Calu3 (cell line): ENCODE measurements at places on chromosomes 2 and 18. TPM values are rescaled to one million over a fixed set of nuclear protein-coding genes. Genes with fewer than 3 reads are reported as not detected.

DNA sequence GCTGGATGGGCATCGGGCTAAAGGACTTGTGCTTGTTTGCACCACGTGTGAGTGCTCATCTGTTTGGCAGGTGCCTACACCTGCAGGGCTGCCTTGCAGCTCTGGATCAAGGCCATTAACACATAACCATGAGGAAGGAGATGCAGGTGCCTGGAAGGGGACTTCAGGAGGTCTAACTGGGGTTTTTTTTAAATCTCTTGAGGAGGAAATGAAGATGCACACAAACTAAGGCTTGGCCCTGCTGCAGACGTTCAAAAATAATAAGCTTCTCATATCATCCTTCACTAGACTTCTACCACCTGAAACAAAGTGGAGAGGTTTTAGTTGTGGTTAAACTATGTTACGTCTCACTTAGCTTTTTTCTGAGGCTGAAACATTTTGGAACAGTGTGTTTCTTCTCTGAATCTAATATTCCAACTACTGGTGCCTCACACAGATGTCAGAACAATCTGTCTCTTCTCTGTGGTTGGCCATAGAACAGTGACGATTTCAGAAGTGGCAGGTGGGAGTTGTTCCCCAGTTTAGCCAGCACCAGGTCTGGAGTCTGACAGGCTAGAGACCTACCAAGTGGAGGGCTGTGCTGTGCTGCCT is 36.5 kb downstream of the BCL2L11 start:
- peaks cover 19% of the 10 kb centered on the region for H3K4me1 ChIP-seq
- no peak overlapping the region for H3K27ac ChIP-seq
- no peaks in the 10 kb centered on the region for H3K27me3 ChIP-seq
- DNase-seq = no peak

DNA sequence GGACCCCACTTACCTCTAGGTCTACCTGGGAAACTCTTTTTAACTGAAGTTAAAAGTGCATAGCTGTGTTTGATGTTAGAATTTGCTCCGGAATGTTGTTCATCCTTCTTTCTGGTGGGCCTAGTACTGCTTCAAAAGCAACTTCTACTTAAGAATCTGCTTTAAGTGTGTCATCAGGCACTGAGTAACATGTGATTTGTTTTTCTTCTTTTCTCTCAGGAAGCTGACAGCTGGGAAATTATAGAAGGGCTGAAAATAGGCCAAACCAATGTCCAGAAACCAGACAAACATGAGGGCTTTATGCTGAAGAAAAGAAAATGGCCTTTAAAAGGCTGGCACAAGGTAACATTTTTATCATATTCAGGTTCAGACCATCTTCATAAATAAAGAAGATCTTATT is 122.9 kb downstream of the PRKRA start:
- no peak for DNase-seq
- H3K4me1 ChIP-seq = no peaks in the 10 kb centered on the region

DNA sequence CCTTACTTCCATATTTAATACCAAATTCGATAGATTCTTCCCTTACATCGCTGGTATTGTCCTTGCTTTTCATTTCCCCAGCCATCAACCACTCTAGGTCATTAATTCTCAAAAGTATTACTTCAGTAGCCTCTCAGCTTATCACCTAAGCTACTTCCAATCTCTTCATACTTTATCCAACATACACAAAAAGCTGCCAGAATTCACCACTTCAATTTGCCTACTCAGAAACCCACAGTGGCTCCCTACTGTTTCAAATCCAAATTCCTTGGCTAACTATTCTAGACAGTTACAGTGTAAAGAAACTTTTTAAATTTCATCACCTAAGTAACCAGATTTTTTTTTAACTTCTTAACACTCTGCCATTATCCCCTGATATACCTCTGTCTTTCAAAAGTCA is 4.7 kb downstream of the SLC25A12 start:
- H3K36me3 ChIP-seq = peaks cover 12% of the 10 kb centered on the region
- H3K27me3 ChIP-seq = no peaks in the 10 kb centered on the region
- H3K4me3 ChIP-seq = no peak overlapping the region
- H3K27ac ChIP-seq = no peak overlapping the region

DNA sequence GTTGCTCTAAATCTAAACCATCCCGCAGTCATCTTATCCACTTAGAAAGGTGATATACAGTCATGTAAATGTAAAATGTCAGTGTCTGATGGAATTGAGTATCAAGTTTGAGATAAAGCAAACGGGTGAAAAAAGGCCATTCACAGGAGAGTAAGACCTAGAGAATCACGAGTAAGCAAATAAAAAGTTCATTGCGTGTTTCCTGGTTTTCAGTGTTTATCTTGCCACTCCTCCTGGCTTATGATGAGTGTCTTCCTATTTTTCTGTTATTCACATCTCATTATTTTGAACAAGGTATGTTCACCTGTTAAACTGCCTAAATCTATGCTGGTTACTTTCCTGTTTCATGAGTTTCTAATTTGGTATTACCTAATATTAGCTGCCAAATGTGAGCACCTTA is 68.8 kb downstream of the ITGA4 start:
- no peak for DNase-seq
- H3K4me1 ChIP-seq = no peaks in the 10 kb centered on the region
- H3K4me3 ChIP-seq = no peak overlapping the region
- no peaks in the 10 kb centered on the region for H3K27me3 ChIP-seq
- H3K27ac ChIP-seq = no peak overlapping the region

GRCh38 chr2:97011977-97012569 is 25.7 kb upstream of the FAM178B start:
- no peak overlapping the region for H3K27ac ChIP-seq
- peaks cover 62% of the 10 kb centered on the region for H3K27me3 ChIP-seq
- H3K36me3 ChIP-seq = no peaks in the 10 kb centered on the region
- H3K4me1 ChIP-seq = no peaks in the 10 kb centered on the region

DNA sequence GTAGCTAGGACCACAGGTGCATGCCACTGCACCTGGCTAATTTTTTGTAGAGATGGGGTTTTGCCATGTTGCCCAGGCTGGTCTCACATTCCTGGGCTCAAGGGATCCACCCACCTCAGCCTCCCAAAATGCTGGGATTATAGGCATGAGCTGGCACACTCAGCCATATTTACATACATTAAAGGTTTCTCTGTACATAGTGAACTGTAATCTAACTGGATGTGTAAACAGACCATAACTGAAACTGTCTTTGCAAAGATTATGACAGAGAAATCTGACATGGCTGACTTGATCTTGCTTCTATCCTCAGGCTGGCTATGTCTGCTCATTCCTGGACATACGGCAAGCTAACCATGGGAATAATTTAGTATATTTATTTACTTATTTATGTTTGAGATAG is 139.2 kb upstream of the XPO1 start:
- no peak for DNase-seq
- H3K4me3 ChIP-seq = no peak overlapping the region
- no peak overlapping the region for H3K27ac ChIP-seq
- H3K36me3 ChIP-seq = peaks cover 5% of the 10 kb centered on the region
- H3K4me1 ChIP-seq = peaks cover under 1% of the 10 kb centered on the region

DNA sequence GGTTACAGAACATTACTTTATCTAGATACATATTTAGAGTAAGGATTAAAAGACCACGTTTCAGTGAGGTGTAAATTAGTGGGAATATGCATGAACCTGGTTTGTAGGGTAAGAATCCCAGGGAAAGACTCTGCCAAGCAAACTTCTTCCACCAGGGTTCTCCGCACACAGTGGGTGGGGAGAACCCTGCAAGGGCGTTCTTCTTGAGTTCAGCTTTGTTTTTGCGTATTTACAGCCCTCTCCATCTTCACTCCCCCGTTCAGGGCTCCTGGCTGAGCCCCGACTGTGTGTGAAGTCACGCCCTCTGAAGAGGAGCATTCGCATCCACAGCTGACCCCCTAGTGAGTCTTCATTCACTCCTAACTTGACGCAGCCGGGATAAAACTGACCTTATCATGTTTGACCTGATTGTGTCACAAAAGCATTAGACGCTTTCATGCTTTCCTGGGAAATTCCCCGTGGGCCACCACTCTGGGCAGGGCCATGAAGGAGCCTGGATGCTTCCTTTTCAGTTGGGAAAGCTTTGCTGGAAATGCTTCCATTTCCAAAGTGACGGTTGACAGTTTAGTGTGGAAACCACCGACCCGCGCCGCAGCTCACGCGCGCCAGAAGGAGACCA is 1.0 kb downstream of the ALKAL2 start:
- no peak overlapping the region for H3K27ac ChIP-seq
- H3K36me3 ChIP-seq = peaks cover 8% of the 10 kb centered on the region
- H3K4me1 ChIP-seq = peaks cover 8% of the 10 kb centered on the region
- DNase-seq = no peak
- no peak overlapping the region for H3K4me3 ChIP-seq
- H3K27me3 ChIP-seq = peaks cover 38% of the 10 kb centered on the region

Gene TRIM43
- total RNA-seq = not detected in 2 replicates

DNA sequence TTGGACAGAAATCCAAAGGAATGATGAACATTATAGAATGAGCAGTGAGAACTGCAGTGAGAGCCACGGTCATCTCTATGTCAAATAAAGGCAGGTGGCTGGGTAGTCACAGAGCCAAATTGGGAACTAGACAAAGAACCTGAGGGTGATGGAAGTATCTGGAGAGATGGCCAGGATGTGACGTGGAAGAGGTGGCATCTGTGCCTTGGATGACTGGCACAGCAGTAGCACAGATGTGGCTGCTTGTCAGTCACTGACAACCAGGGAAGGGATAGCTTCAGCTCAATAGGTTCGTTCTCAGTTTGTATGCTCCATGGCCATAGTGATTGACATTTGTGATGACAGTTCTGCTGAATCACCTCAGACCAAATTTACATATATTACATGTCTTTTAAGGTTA is 172.3 kb downstream of the PARD3B start:
- H3K36me3 ChIP-seq = no peaks in the 10 kb centered on the region
- no peaks in the 10 kb centered on the region for H3K4me1 ChIP-seq

DNA sequence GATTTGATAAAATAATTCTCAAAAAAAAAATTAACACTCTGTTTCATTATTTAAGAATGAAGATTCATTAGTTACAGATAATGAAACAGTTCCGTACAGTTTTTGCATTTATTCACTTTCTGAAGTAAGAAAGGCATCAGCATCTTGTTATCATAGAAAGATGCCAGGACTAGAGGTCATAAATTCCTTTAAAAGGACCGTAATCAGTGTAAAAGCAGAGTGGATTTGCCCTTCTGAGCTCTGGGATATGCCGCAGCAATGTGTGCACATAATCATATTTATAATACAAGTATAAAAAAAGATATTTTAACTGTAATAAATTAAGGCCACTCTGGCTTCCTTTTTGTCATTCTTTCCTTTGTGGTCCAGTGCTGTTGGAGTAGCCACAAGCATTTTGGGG is 37.5 kb upstream of the COL5A2 start:
- H3K27me3 ChIP-seq = no peaks in the 10 kb centered on the region
- no peak overlapping the region for H3K27ac ChIP-seq
- DNase-seq = no peak
- peaks cover 3% of the 10 kb centered on the region for H3K4me1 ChIP-seq
- no peaks in the 10 kb centered on the region for H3K36me3 ChIP-seq

DNA sequence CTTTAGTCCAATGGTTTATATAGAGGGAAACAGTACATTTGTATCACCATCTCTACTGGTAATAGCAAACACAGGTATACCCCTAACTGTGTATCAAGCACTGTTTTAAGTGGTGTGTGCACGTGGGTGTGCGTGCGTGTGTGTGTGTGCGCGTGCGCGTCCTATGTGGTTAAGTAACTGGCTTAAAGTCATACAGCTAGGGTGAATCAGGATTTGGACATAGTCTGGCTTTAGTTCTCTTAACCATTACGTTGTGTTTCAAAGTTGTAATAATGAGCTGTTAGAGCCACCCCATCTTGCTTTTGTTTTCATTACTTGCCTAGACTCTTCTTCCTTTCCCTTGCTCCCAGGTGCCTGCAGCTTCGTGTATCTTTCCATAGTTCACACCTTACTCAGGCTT is 2.1 kb downstream of the HADHB start:
- no peaks in the 10 kb centered on the region for H3K27me3 ChIP-seq
- no peak for DNase-seq
- no peak overlapping the region for H3K27ac ChIP-seq
- peaks cover 41% of the 10 kb centered on the region for H3K36me3 ChIP-seq

Gene FNDC4
- total RNA-seq = 5.3 and 7.2 TPM in 2 replicates

- no peaks in the 10 kb centered on the region for H3K4me1 ChIP-seq
- no peaks in the 10 kb centered on the region for H3K36me3 ChIP-seq
- no peak overlapping the region for H3K27ac ChIP-seq
- no peak overlapping the region for H3K4me3 ChIP-seq
Observed at GRCh38 chr2:125516496-125517109, 1139.4 kb upstream of the GYPC start.

DNA sequence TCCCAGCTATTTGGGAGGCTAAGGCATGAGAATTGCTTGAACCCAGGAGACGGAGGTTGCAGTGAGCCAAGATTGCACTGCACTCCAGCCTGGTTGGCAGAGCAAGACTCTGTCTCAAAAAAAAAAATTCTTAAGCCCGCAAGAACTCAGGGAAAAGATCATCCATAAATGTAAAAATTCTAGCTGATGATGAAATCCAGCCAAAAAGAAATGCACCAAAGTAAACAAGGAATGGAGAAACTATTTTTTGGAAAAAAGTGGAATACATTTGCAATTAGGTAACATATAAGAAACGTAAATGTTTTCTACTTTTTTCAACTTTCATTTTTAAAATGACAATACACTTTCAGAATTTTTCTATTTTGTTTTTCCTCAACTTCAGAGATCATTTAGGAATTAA is 61.3 kb downstream of the ASXL2 start:
- H3K36me3 ChIP-seq = no peaks in the 10 kb centered on the region
- no peaks in the 10 kb centered on the region for H3K27me3 ChIP-seq
- H3K27ac ChIP-seq = no peak overlapping the region
- no peak overlapping the region for H3K4me3 ChIP-seq
- DNase-seq = no peak

Gene CDKL4
- total RNA-seq = 0.83 and 1.3 TPM in 2 replicates

DNA sequence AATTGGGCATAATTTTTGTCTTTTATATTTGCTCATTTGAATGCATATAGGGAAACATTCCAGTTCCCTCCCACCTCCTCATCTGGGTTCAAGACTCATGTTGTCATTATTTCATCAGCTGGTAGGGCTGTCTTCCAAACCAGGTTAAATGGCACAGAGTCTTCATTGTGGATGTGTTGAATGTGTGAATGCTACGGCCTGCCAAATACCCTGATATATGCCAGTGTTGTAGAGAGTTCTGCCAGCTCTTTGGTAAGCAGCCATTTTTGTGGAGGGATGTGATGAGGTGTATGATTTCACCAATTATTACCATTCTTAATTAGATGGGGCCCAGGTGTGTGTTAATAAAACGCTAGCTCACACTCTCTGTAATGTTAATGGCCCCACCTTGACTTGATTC is 121.7 kb downstream of the LYPD6B start:
- no peak overlapping the region for H3K27ac ChIP-seq
- H3K27me3 ChIP-seq = no peaks in the 10 kb centered on the region
- DNase-seq = no peak
- H3K4me3 ChIP-seq = no peak overlapping the region

- H3K27me3 ChIP-seq = no peaks in the 10 kb centered on the region
- peaks cover 9% of the 10 kb centered on the region for H3K4me1 ChIP-seq
- H3K4me3 ChIP-seq = no peak overlapping the region
Observed at GRCh38 chr2:157509744-157510143, 65.9 kb upstream of the CYTIP start.

Gene TP53I3
- 13.9 TPM in 2 replicates for total RNA-seq
